ENCODE measurements at places on chromosomes 13 and 19.

- no peak for DNase-seq
These were observed 53.6 kb downstream of the NDFIP2 start for GRCh38 chr13:79534596-79534995.

DNA sequence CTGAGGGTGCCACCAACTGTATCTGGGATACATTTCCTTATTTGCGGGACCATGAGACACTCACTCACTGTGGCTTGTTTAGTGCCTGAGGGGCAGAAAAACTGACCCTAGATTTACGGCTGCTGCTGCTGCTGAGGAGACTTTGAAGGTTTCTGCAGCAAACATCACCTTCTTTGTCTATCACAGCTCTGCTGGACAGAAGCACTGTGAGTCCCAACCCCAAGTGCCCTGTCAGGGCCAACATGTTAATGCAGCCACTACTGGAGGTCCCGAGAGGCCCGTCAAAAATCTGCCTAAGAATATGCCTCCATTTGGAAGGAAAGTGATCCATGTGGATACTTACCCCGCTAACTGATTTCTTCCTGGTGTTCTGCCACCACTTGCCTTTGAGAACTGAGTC lies 37.3 kb upstream of the UBL3 start:
- DNase-seq: no peak

- DNase-seq: no peak
These were observed 27.4 kb downstream of the STARD13 start for GRCh38 chr13:33257841-33258807.

DNA sequence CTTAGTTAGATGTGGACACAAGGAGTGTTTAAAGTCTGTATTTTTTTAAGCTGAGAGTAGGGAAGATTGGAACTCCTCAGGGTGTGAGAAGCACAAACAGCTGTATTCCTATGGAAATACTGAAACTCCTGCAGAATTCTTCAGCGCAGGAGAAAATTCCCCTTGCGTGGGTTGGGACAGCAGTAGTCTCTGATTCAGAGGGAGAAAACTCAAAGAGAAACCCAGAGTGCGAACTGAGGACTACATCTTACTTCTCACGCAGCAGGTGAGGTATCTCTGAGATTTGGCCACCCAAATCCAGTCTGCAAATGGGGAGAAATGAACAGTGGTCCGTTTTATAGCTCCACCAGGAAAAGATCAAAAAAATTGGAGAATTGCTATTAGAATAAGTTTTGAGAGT lies 60.9 kb downstream of the FRY start:
- DNase-seq: no peak

DNA sequence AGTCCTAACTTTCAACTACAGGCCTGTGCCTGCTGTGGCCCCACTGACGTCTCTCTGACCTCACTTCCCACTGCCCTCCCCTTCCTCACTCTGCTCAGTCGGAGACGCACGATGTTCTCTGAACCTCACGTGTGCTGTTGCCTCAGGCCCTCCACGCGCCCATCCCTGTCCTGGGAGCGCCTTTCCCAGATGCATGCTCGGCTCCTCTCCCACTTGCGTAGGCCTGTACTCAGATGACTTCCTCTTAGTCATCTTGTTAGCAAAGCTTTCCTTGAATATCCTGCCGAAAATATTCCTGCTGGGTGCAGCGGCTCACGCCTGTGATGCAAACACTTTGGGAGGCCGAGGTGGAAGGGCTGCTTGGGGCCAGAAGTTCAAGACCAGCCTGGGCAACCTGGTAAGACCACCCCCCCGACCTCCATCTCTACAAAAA lies 9.3 kb upstream of the SYT5 start:
- DNase-seq: no peak

GRCh38 chr13:43865892-43866291 lies 13.6 kb downstream of the CCDC122 start:
- no peak for DNase-seq

GRCh38 chr19:49042177-49042576 lies 1.5 kb upstream of the CGB5 start:
- no peak for DNase-seq

DNA sequence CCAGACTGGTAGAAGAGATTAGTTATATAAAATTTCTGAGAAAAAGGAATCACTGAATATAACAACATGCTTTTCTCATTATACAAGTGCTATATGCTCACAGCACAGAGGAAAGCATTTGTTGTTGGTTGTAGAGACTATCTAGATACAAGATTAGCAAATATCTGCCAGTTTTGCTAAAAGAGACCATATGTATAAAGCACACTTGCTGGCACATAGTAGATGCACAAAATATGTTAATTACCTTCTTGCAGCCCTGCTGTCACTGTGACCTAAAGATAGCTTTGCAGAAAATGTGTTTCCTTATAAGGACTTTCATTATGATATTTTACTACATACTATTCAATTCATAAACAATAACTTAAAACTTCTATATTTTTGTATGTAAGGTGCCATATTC lies 755.1 kb downstream of the PCDH9 start:
- no peak for DNase-seq

DNA sequence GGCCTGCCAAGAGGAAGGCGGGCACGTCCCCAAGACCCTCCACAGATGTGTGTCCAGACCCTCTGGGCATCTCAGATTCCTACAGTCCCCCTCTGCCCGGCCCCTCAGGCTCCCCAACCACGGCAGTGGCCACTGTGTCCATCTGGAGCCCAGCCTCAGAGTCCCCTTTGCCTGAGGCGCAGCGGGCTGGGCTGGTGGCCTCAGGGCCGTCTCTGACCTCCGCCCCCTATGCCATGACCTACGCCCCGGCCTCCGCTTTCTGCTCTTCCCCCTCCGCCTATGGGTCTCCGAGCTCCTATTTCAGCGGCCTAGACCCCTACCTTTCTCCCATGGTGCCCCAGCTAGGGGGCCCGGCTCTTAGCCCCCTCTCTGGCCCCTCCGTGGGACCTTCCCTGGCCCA lies 17.7 kb downstream of the CRX start:
- DNase-seq: no peak

- no peak for DNase-seq
These were observed 35.9 kb upstream of the ONECUT3 start for GRCh38 chr19:1717200-1717969.

- no peak for DNase-seq
These were observed 6.8 kb upstream of the ZNF765 start for GRCh38 chr19:53388168-53388567.

DNA sequence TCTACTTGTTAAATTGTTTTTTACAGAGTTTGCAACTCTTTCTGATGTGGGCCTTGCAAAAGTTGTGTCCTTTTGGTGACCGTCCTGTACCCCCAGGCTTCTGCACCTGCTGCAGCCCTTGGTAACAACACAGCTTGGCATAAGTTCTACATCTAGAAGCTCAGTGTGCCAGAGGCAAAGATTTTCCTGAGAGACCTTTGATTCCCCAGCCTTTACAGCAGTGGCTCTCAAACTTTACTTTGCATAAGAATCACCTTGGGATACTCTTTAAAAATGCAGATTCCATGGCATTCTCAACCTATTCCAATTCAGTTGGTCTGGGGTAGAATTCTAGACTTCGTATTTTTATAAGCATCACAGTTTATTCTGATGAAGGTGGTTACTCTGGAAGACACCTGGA lies 260.9 kb downstream of the DCT start:
- no peak for DNase-seq

GRCh38 chr19:46296722-46297461 lies at the start of gene HIF3A:
Gene HIF3A (plus strand): TSS chr19:46297042. CDS start chr19:46297077, 35 bp downstream.
- DNase-seq: no peak

GRCh38 chr19:41427647-41428480 lies 690 bp upstream of the B3GNT8 start:
- no peak for DNase-seq

- DNase-seq: no peak
These were observed 87.5 kb downstream of the TSHZ3 start for GRCh38 chr19:31261603-31262212.

DNA sequence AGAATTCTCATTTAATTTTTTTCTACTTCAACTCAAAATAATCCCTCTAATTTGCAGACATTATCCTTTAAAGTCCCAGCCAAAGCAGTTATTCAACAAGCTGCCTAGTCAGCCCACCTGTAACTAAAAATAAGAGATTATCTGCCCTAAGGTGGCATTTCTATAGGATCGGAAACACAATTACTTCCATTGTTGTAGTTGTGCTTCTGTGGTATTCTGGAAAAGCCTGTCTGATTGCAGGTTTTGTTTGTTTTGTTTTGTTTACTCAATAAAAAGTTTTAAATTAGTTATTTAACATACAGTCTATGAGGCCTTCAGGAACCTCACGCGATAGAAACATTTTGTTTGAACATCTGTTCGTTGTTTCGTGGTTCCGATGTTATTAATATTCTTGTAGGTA lies 101.0 kb downstream of the ZIC5 start:
- no peak for DNase-seq

GRCh38 chr19:42023943-42024260 lies 29.9 kb upstream of the ATP1A3 start:
- DNase-seq: no peak

DNA sequence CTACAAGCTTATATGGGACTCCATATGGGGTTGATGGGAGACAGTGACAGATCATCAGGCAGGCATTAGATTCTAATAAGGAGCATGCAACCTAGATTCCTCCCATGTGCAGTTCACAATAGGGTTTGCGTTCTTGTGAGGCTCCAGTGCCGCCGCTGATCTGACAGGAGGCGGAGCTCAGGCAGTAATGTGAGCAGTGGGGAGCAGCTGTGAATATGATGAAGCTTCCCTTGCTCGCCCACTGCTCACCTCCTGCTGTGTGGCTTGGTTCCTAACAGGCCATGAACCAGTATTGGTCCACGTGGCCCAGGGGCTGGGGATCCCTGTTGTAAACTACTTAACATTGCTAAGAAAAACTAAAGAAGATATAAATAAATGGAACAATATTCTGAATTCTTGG lies 378.4 kb downstream of the KCNRG start:
- DNase-seq: no peak

DNA sequence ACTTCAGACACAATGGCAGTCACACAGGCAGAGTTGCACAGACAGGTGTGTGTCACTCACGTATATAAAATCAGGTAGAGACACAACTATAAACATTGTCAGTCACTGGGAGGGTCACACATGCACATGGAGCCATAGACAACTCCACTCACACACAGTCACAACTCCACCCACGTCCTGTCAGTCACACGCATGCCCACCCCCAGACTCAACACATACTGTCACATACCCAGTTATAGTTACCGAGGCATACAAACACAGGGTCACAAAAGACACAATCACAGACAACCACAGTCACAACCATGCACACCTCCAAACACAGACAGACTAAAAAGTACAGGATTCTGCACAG lies 1.5 kb downstream of the NUMBL start:
- no peak for DNase-seq

GRCh38 chr19:46860125-46860845 lies 512 bp upstream of the ARHGAP35 start:
- peak; percentile 89 for DNase-seq

- DNase-seq: no peak
These were observed 672.8 kb downstream of the PCDH9 start for GRCh38 chr13:66557357-66557756.

DNA sequence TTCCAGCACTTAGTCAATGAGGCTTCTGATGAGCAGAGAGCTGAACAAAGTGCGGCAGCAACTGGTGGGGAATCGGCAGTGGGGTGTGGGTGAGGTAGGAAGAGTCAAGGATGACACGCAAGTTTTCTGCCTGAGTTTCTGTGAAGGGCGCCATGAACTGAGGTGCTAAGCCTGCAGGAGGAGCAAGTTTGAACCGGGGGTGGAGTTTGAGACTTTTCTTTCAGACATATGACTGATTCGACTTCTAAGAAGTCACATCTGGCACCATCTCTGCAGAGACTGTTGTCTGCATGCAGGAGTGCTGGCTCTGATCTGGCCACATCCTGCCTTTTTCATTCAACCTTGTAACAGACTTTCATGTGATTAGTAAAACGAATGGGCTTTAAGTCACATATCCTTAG lies 14.8 kb upstream of the GPI start:
- DNase-seq: no peak

- no peak for DNase-seq
These were observed 32.1 kb downstream of the C1QTNF9 start for GRCh38 chr13:24341439-24341838.

DNA sequence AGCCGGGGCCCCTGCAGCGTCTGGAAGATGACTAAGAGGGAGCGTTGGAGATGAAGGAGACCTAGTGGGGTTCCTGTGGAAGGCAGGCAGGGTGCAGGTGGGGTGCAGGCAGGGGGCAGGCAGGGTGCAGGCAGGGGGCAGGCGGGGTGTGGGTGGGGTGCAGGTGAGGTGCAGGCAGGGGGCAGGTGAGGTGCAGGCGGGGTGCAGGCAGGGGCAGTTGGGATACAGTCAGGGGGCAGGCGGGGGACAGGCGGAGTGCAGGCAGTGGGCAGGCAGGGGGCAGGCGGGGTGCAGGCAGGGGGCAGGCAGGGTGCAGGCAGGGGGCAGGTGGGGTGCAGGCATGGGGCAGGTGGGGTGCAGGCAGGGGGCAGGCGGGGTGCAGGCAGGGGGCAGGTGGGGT lies 142.8 kb downstream of the SOX1 start:
- no peak for DNase-seq

DNA sequence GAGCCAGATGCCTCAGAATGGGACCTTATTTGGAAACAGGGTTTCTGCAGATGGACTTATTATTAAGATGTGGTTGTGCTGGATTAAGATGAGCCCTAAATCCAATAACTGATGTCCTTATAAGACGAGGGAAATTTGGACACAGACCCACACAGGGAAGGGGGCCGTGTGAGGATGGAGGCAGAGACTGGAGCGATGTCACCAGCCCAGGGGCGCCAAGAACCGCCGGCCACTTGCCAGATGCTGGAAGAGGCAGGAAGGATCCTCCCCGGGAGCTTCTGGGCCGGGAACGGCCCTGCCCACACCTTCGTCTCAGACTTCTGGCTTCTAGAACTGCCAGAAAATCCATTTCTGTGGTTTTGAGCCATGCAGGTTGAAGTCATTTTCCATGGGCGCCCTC lies 26.6 kb downstream of the GNG7 start:
- no peak for DNase-seq

- DNase-seq: no peak
These were observed 44.8 kb upstream of the LPAR6 start for GRCh38 chr13:48457578-48458242.

DNA sequence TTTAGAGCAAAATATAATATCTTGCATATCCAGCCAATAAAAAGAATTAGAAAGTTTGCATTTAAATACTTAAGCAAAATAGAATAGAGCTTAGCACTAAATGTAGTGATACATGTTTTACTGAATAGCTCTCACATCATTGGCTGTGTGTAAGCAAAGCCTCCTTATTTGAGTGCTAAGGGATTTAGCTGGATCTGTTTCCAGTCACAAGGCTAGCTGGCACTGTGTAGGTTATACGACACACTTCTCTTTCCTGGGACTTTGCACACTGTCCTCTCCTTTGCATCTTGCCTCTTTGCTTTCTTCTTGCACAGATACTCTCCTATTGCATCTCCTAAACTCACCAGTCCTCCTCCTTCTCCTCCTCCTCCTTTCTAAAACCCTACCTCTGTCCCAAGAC lies 423.8 kb downstream of the KLF5 start:
- DNase-seq: no peak

GRCh38 chr13:48476686-48477085 lies 56.2 kb downstream of the RCBTB2 start:
- no peak for DNase-seq

GRCh38 chr19:41958367-41959055 lies 610 bp downstream of the RABAC1 start:
- peak; percentile 91 for DNase-seq

Data from GM12892 (cell line).